ENCODE measurements at places on chromosomes 6 and 20.

DNA sequence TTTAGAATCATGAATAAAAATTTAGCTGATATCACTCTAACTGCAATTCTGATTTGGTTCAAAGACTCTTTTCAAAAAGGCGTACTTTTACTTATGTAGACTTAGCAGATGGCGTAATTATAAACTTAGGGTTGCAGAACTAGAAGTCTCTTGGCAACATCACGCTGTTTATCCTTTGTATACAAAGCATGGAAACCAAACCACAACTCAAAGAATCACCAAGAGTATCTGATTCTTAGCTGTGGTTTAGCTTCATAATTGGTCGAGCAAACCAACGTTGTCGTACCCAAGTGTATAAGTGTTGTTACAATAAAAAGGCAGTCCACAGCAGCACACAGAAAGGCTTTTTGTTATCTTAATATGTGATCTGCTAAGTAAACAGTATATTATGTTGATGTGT is 18.2 kb downstream of the STMND1 start:
- peak; percentile 53 for DNase-seq

DNA sequence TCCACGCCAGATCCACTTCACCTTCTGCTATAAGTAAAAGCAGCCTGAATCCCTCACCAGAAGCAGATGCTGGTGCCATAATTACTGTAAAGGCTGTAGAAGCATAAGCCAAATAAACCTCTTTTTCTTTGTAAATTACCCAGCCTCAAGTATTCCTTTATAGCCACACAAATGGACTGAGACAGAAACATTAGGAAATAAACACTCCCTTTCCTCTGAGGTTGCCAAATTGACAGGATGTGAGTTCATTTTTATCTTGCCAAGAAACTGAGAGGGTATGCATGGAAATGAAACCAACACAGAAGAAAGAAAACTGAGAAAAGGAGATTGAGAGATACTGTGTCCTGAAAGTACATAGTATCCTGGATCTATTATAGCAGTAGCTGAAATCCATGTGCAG is 481.2 kb downstream of the HAO1 start:
- DNase-seq, result no peak

GRCh38 chr6:160249671-160250070 is 8.9 kb downstream of the SLC22A2 start:
- no peak for DNase-seq

DNA sequence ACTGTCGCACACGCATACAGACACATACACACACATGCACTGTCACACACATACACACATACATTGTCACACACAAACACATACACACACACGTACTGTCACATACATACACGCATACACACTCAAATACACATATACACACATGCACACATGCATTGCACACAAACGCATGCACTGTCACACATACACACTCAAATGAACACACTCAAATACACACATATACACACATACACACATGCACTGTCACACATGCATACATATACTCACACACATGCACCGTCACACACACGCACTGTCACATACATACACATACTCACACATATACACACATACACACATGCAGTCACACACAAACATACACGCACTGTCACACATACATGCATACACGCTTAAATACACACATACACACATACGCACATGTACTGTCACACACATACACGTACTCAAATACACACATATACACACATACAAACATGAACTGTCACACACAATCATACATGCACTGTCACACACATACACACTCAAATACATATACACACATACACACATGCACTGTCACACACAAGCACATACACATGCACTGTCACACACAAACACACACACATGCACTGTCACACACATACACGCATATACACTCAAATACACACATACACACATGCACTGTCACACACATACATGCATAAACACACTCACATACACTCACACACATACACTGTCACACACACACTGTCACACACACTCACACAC is 548.6 kb upstream of the BTBD3 start:
- no peak for DNase-seq

DNA sequence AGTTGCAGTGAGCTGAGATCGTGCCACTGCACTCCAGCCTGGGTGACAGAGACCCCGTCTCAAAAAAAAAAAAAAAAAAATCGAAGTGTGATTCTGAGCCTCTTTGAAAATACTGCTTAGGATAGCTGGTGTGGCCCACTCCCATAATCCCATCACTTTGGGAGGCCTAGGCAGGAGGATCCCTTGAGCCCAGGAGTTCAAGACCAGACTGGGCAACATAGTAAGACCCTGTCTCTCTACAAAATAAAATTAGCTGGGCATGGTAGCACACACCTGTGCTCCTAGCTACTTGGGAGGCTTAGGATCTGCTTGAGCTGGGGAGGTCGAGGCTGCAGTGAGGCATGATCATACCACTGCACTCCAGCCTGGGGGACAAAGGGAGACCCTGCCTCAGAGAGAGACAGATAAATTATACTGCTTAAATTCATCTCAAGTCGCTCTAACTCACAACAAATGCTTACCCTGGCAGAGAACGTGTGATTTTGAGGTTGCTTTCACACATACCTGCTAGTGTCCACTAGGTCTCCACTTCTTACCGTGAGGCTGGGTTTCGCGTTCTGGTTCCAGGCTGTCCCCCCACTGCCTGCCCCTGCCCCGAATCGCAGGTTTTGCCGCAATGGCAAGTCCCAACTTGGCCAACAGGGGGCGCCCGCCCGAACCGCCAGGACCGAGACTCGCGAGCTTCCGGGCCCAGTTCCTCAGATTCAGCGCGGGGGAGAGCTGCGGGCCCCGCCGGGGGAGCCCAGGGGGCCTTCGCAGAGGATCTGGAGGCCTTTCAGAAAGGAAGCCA is 12.3 kb upstream of the TMC2 start:
- peak; percentile 67 for DNase-seq

DNA sequence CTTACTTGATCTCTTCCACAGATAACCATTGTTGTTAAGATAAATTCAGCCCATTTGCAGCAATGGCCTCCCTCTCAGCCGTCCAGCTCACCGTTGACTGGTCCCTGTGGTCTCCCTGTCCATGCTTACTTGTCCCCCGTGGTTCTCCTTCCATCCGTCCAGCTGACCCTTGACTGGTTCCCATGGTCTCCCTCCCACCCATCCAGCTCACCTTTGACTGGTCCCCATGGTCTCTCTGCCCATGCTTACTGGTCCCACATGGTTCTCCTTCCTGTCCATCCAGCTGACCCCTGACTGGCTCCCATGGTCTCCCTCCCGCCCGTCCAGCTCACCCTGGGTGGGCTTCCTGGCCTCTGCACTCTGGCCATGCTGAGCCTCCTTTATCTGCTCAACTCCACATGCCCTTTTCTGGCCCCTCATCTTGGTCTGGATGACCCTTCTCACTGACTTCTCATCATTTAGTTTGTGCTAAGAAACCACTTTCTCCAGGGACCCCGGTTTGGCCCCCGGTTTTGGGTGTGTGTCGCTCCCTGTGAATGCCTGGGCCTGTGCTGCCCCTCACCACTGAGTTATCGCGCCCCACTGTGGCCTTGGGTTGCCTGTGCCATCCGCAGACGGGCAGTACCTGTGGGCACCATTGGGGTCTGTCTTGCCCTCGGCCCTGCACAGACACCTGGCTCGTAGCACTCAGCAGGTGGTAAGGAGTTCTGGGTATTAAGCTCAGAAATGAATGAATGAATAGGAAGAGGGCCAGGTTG is 146.4 kb downstream of the ERMARD start:
- no peak for DNase-seq

DNA sequence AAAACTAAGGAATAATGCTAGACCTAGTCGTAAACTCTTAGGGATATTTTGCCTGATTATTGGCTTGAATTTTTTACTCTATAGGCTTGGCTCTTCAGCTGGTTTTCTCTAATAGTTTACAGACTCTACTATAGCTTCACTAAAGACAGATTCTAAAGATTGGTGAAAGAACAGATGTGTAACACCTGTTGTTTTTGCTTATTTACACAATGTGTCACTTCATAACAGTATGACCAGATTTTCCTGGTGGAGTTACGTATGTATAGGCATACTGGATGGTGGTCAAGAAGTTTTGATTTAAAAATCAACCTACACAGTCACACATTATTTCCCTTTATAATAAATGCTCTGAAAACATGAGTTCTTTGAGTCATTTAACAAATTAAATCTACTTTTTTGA is 4.8 kb downstream of the COL19A1 start:
- DNase-seq, result no peak

DNA sequence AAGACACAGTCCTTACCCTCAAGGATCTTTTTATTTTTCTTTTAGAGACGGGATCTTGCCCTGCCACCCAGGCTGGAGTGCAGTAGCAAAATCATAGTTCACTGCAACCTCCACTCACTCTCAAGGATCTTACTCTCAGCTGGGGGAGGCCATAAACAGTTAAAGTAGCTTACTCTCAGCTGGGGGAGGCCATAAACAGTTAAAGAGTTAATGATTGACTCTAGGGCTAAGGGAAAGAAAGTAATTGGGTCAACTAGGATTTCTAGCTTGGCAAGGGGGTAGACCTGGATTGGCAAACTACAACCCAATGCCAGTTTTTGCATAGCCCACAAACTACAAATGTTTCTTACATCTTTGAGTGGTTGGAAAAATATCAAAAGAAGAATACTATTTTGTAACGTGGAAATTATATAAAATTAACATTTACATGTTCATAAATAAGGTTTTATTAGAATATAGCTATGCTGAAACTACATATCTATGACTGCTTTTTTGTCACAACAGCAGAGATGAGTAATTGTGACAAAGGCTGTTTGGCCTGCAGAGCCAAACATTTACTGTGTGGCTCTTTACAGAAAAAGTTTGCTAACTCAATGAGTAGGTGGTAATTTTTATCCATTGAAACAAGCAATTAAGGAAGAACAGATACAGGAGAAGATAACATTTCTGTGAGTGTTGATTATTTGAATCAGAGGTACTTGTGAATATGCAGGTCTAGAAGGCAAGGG is 46.4 kb downstream of the PTPRA start:
- no peak for DNase-seq

- DNase-seq, result no peak
Measured at GRCh38 chr6:117440706-117441525, 15.2 kb upstream of the ROS1 start.

DNA sequence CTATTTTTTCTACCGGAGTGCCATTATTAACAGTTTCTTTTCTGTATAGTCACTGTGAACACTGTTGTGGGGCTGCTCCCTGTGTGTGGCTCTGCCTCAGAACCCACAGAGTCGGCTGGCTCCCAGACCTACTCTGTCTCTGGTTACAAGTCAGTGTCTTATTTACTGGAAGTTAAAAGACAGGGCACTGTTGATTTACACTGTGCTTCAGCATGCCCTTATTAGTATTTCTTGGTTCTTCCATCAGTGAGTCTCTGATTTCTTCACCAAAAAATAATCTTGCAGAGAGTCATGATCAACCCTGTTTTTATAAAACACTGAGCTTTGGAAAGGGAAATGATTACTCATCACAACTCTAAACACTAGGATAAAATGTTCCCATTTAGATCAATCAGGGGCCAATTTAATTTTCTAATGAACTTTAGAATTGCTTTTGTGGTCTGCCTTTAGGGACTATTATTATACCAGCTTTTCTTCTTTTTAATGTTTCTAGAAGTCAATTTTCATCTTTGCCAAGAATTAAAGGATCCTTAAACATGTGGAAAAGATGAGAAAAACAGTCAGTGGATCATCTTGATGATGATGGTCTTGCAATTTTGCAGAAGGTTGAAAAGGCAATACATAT is 92.6 kb downstream of the UTRN start:
- no peak for DNase-seq

DNA sequence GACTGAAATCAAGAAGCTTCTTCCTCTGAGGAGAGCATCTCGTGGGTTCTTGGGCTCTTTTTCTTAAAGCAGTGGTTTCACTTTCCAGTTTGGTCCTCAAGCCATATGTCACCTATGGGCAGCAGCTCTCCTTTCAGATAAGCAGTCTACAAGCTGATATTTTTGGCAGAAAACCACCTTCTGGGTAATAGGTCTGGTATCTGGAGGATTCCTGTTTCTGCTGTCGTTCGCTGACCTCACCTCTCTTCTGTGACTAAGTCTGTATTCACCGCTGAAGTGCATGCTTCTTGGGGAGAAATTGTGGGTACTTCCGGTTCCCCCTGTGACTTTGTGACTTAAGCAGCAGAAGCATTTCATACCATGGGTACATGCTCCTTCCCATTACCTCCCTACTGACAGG is 193.6 kb downstream of the EDN1 start:
- DNase-seq, result no peak

DNA sequence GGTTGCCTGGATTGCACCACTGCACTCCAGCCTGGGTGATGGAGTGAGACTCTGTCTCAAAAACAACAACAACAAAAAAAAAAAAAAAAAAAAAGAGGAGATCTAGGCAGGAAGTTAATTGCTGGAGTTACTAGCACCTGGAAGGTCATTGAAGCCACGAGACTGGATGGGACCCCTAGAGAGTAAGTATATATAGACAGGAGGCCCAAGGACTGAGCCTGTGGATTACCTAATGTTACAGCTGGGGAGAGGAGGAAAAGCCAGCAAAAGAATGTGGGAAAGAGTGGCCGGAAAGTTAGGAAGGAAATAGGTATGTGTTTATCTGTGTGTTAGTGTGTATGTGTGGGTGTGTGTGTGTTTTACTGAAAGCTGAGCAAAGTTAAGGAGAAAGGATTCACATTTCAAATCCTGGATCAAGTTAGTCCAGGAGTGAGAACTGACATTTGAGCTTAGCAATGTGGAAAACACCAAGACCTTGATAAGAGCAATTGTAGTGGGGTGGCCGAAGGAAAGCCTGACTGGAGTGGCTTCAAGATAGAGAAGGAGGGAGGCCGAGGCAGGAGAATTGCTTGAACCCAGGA is 38.4 kb downstream of the ANKRD6 start:
- DNase-seq, result peak; percentile 17

DNA sequence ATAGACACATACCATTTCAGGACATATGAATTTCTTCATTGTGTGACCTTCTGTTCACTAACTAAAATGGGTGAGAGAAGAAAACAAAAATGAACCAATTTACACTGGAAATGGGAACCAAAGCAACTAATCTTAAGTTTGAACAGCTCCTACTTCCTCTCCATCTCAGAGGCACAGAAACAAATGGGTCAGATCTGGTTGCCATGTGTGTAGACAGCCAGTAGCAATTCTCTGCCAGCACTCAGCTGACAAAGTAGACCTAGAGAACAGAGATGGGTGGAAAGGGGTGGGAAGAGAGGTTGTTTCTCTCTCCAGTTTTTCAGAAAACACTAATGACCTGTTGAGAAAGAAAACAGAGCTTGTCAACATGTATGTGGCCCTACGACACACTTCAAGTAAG is 14.3 kb upstream of the POPDC3 start:
- DNase-seq, result no peak

- peak; percentile 35 for DNase-seq
Measured at GRCh38 chr20:20440481-20440880, 72.6 kb downstream of the INSM1 start.

Data from NCI-H774 (cell line).